ENCODE measurements at places on chromosomes 16 and 17. TPM values are rescaled to one million over a fixed set of nuclear protein-coding genes. Genes with fewer than 3 reads are reported as not detected.

- DNase-seq, result no peak
These were observed 50.2 kb downstream of the PDPK1 start for GRCh38 chr16:2587891-2588565.

GRCh38 chr16:65634291-65634690, 512.4 kb upstream of the CDH11 start:
- DNase-seq, result no peak

Gene HBA2
- total RNA-seq, result 67.1 TPM

Gene CMIP
- total RNA-seq, result 15.4 TPM

DNA sequence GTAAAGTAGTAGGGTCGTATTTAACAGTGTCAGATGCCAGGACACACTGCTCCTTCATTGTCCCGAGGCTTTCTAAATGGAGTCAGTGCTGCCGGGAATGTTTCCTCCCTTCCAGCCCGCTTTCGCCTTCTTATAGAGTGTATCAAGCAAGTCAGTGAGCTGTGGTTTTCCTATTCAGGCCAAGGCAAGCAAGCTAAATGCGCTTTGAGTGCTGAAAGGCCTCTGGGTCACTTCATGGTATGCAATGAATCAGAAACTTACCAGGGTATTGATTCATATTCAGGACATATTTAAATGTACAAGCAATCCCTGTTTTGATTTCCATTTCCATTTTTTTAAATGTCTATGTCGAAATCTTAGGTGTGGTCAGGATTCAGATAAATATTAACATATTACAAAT, 327.9 kb upstream of the SOX9 start:
- DNase-seq, result no peak

DNA sequence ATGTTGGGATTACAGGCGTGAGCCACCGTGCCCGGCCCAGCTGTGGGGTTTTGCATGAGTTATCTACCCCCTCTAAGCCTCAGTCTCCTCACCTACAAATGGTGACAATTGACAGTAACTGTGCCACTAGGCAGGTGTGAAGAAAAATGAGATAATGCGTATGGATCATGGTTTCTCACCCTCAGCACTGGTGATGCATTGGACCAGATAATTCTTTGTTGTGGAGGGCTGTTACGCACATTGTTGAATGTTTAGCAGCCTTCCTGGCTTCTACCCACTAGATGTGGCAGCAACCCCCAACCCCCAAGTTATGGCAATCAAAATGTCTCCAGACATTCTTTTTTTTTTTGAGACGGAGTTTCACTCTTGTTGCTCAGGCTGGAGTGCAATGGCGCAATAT, 9.0 kb upstream of the HAPSTR1 start:
- DNase-seq, result no peak

DNA sequence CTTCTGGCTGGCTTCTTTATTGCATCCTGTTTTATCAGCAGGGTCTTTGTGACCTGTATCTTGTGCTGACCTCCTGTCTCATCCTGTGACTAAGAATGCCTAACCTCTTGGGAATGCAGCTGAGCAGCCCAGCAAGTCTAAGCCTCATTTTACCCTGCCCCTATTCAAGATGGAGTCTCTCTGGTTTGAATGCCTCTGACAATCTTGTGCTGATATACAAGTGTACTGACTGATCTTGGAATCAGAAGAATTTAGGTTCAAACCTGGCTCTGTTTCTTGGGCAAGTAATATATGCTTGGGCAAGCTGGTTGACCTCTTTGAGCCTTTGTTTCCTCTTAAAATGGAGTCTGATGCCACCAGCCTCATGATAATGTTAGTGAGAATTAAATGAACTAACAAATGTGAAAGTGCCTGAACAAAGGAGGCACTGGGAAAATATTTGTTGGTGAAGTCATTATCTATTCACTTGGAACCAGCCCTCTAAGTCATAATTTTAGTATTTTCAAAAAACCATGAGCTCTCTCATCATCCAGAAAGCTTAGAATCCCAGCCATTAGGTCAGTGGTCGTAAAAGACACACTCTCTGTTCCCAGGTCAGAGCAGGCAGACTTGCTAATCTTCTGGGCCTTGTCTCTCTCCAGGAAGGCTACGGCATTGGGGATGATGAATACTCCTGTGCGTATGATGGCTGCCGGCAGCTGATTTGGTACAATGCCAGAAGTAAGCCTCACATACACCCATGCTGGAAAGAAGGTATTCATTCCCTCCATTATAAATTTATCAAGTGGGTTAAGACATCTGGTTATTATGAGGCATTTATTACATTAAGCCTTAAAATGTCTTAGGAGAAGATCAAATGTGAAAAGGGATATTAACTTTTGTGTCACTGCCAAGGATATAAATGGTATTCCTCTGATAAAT, 18.1 kb upstream of the ARL2BP start:
- no peak for DNase-seq

GRCh38 chr17:8865385-8865784, 2.1 kb downstream of the PIK3R6 start:
- no peak for DNase-seq

- DNase-seq, result no peak
These were observed 20.9 kb upstream of the IL17C start for GRCh38 chr16:88617268-88618031.

Gene GGA2
- 30.2 TPM for total RNA-seq

DNA sequence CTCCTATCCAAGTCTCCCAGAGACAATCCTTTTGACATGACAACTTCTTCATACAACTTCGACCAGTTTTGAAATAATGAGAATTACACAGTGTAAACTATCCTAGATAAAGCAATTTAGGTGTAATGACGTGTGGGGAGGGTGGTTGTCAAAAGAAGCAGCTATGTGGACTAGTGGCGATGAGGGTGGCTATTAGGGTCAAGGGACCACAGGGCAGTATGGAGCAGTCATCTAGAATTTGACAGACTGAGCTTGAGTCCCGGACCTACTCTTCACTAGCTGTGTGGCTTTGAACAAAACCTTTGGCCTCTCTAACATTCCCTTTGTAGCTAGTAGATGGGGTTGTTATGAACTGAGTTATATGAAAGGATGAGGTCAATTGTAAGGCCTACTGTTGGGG, 247.1 kb downstream of the HAPSTR1 start:
- DNase-seq, result no peak

Gene ZG16B
- total RNA-seq, result not detected

Gene SLC35G6
- total RNA-seq, result not detected

GRCh38 chr17:48012151-48012520, 25.5 kb downstream of the COPZ2 start:
- no peak for DNase-seq

- no peak for DNase-seq
These were observed 2.1 kb upstream of the FBXO47 start for GRCh38 chr17:38969281-38969680.

GRCh38 chr16:27961296-27961620, 102.3 kb downstream of the GSG1L start:
- no peak for DNase-seq

DNA sequence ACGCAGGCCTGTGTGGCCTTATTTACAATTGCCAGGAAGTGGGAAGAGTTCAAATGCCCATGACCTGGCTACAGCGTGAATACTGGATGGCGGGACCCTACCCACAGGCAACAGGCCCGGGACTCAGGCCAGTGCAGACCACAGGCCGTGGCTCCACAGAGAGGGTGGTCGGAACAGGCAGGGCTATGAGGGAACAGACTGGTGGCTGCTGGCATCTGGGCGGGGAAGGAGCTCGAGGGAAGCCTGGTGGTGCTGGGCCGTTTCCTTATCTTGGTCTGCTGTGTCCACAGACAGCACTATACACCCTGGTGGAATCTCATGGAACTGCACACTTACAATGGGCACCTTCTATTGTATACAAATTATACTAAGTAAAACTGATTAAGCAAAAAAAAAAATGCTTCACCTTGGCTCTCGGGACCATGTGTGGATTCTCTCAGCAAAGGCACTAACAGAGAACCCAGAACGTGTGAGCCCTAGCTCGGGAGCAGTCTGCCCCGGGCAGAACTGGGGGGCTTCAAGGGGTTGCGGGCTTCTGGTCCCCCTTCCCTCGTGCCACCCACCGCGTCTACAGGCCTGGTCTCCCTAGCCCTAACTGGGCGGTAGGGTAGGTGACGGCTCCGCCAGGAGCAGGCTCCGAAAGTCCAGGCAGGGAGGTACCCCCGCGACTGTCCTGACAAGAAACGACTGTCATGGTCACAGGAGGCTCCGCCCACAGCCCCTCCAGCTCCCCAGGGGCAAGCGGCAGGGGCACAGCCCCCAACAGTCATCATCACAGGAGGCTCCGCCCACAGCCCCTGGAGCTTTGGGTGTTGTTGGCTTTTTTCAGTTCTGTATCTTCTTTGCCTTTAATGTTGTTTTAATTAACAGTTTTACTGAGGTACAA, 21.8 kb downstream of the CEP131 start:
- no peak for DNase-seq

DNA sequence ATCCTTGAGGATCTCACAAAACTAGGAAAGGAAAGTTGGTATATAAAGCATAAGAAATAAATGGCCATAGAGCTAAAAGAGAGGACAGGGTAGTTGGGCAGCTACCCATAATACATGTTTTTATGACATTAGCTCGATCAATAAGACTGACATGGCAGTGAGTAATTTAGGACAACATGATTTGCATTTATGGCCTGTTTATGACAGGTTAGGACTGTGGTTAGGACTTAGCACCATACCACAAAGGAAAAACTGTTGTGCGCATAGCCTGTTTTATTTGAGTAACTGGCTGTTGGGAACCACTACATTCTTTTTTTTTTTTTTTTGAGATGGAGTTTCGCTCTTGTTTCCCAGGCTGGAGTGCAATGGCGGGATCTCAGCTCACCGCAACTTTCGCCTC, 18.0 kb upstream of the TRIM37 start:
- no peak for DNase-seq

Gene CDRT15
- total RNA-seq, result not detected

Gene CLEC18C
- 0.40 TPM for total RNA-seq

Gene CA7
- total RNA-seq, result not detected

DNA sequence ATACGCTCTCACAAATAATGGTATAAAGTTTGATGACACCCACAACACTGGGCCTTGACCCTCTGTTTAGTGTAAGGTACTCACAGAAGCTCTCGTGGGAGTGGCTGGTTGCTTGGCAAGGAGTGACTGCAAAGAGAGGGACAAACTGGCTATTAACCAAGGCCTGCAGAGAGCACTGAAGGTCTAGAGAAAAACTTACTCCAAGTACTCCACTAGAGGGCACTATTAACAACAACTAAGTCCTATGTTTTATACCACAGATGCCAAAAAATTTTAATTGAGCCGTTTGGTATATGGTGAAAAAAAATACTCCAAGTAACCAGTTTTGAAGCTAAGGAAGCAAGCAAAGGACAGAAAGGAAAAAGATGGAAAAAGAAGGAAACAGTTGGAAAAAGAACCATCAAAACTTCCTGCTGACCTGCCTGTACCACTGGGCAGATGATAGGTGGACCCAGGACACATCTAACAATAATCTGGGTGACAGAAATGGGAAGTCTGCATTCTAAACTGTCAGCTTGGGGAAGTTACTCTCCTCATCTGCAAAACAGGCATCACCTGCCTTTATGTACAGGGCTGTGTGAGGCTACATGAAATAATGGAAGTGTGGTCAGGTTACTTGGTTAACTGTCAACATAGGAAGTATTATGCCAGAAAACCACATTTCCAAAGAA, 23.2 kb downstream of the DYNC1LI2 start:
- no peak for DNase-seq

Gene MLYCD
- total RNA-seq, result 17.1 TPM

Gene ANKRD40CL
- not detected for total RNA-seq

- peak; percentile 65 for DNase-seq
These were observed 16.5 kb downstream of the MRPS23 start for GRCh38 chr17:57833179-57833939.

Gene OTOA
- total RNA-seq, result 0.10 TPM

DNA sequence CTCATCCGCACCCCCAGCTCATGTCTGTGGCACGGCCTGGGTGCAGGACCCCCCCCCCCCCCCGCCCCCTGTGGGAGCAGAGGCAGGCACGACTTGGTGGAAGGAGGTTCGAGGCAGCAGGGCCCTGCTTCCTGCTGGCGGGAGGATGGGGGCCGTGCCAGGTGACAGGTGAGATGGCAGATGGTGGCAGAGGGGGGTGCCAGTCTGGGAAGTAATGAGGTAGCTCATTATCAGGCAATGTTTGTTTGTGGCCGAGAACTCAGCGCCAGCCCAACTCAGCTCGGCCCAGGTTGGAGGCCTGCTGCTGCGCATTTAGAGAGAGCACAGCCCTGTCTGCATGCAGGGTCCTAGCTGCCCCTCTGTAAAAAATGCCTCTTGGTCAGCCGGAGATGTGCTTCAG, 40.1 kb upstream of the JPH3 start:
- no peak for DNase-seq

- no peak for DNase-seq
These were observed 13.4 kb downstream of the SLC12A3 start for GRCh38 chr16:56878282-56878854.

DNA sequence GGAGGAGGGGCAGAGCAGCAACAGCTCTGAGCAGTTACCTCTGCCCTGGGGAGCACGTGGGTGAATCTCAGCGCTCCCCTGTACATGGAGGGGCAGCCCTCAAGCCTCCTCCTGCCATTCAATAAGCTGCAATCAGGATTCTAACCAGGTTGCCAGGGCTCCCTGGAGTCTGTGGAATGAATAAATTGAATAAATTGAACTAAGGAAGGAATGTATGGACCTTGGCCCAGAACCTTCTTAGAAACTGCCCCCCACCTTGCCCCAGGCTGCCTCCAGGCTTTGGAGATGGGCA, 1.6 kb upstream of the CDH16 start:
- DNase-seq, result no peak

Gene ITGB4
- total RNA-seq, result 2.6 TPM

DNA sequence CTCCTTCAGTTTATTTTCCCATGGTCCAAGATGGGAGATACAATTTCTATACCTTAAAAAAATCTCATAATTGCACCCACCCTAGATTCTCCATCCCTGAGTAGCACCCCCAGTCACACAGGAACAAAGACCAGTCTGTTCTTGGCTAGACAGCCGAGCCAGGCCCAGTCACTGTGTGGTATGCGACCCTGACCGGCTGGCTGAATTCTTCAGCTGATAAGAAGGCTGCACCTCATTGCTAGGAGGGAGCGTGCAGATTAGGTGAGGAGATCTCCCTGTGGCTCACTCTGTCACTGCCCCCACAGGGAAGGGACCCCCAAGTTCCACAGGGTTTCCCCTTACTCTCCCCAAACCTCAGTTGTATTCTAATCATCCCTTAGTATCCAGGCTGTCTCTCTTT, 138.7 kb downstream of the SALL1 start:
- DNase-seq, result no peak

- DNase-seq, result no peak
These were observed 57.2 kb upstream of the MED9 start for GRCh38 chr17:17419631-17420030.
